Activated CD4-positive, alpha-beta memory T cell treated with anti-CD3 and anti-CD28 coated beads, Interleukin-2, amount 10 ng/mL, durations not matched to agents 7 days and 5 days (primary cell): ENCODE measurements at places on chromosomes 5 and 9. TPM values are rescaled to one million over a fixed set of nuclear protein-coding genes. Genes with fewer than 3 reads are reported as not detected.

The LRRTM2 gene
- not detected for total RNA-seq

The SPATA31A3 gene
- total RNA-seq: not detected

The GNAQ gene
- 28.0 TPM for total RNA-seq

The PCDHA7 gene
- not detected for total RNA-seq

The CENPK gene
- 86.0 TPM for total RNA-seq
